ENCODE measurements at places on chromosomes 6 and 20.

- no peak for DNase-seq
Observed at GRCh38 chr6:56668158-56668557, 25.5 kb upstream of the DST start.

DNA sequence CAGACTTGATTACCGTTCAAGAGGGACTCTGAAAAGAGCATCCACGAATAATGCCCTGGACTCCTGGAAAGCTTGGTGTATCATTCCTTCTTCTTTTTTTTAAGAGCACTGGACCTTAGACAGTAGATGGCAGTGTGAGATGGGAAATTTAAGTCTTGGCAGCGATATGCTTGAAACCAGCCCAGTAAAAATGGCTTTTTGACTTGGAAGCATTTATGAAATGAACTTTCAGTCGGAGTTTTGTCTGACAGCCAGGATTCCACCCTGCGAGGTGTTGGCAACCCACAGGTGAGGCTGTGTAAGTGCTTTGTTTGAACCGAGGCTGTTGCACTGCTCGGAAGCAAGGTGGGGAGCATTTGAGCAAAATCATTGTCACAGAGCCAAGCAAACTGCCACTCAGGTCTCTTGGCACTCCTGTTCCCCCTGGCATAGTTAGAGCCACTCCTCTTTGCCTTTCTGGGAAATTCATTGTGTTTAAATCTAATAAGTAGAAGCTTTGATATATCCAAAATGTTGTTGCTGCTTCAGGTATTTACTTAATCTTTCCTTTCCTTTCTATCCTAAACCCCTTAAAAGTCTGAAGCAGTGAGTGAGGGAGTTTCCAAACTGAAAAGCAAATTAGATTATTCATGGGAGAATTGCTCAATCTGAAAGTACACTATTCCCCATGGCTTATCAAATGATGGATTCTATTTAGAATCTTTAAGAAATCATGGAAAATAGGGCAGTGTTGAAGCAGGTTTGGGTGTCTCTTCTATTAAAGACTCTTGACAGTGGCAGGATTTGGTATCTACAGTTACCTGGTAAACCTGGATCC lies 272.8 kb upstream of the SLC35B3 start:
- peak; percentile 16 for DNase-seq

DNA sequence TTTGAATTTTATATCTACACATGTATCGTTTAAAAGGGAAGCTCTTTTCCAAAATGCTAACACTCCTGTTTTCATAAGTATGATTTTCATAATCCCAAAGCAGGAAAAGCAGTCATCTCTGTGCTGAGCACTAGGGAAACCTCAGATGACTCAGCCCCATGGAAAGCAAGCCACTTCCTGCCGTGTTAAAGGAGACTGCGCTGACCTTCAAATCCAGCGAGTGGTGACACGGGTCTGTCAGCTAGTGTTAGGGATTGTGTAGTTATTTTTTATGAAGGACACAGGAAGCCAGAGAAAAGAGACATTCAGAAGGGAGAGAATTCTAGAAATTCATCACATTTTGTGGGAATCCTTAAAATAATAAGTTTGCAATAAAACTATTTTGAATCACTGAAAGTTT lies 57.0 kb upstream of the CD93 start:
- DNase-seq, result no peak

DNA sequence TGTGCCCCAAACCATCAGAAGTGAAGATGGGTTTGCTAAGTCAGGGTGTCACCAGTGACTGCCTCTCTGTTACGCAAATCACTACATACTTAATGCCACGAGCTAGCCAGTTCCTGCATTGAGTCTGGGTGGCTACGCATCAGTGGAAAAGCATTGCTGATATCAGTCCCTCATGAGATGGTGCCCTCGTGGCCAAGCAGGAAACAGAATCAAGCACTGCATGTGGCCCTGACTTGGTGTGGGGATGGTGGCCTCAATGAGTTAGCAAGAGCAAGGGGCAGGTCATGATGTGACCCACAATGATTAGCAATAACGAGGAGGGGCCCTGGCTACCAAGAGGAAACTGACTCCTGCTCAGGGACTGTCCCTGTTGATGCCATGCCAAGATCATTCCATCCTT lies 51.6 kb upstream of the FNDC1 start:
- no peak for DNase-seq

- DNase-seq, result no peak
Observed at GRCh38 chr6:33443025-33443424, 11.4 kb upstream of the ZBTB9 start.

DNA sequence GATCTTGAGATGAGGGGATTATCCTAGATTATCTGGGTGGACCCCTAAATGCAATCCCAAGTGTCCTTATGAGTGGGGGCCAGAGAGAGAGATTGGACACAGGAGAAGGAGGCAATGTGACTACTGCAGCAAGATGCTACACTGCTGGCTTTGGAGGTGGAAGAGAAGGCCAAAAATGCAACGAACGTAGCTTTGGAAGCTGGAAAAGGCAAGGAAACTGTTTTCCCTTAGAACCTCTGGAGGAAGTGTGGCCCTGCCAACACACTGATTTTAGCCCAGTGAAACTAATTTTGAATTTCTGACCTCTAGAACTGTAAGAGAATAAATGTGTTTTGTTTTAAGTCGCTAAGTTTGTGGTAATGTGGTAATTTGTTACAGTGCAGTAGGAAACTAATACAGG lies 15.7 kb downstream of the PPARD start:
- no peak for DNase-seq

GRCh38 chr6:4300917-4301316 lies 165.5 kb upstream of the ECI2 start:
- no peak for DNase-seq

DNA sequence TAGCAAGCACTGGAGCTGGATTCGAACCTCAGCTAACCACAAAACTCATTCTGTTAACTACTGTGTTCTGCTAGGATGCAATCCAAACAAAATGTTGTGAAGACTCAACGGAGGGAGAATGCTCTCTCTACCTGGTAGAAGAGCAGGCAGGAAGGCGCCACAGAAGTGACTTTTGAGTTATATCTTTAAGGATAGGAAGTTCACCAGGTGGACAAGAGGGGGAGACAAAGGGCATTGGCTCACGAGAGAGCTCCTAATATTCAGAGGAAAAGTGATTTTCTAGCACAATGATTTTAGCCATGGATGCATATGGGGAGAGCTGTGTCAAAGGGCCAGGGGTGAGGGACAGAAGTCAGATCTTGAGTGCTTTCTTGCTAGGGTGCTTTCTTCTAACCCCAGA lies 108.4 kb upstream of the MAFB start:
- no peak for DNase-seq

DNA sequence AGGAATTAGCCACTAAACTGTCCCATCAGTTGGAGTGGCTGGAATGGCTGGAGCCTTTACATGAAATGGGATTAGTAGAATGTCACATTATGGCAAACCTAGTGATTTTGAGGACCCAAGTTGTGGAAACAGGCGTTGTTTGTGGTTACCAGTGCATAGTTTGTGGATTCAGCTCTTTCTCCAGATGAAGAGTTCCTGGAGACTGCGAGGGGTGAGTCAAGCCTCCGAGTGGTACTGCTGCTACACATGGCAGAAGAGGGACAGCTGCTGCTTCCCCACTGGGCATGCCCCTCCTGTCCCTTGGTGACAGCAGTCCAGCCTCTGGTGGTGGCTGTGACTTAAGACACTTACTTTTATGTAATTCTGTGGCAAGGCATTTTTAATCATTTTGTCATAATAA lies 94.2 kb upstream of the SCP2D1 start:
- DNase-seq, result no peak

GRCh38 chr20:60054716-60055634 lies 96.8 kb downstream of the CDH26 start:
- no peak for DNase-seq

DNA sequence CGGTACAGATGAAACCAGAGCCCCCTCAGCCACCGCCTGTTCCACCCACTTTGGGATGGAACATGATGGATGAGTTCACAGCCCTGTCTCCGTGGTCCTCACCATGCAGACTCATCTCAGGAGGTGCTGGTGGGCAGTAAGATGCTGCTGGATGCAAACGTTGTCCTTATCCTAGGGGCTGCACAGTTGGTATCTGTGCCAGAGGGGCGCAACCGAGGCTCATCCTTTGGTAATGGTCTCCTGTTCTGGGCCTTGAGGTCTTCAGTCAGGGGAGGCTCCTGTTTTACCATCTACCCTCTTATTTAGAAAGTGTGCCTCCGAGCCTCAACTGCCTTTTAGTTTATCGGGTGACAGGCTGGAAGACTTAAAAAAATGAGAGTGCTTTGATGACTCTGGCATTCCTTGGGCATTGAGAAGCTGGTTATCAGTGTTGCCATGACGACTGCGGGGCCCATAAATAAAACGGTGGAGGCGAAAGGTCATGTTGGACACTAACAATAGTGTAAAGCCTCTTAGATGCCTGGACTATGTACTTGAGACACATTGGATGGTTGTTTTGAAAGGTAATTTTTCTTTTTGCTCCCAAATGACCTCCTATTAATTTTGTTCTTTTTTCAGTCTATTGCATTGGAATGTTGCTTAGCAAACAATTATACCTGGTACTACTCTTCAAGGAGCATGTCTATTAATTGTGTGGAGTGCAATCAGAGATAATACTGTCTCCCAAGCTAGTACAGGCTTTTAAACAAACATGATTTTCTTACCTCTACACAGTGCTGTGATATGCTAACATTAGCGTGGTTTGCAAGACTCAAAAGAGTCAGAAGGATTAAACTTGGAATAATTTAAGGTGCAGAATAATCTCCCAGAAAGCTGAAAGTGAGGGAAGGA lies 74.2 kb upstream of the DSP start:
- DNase-seq, result no peak

DNA sequence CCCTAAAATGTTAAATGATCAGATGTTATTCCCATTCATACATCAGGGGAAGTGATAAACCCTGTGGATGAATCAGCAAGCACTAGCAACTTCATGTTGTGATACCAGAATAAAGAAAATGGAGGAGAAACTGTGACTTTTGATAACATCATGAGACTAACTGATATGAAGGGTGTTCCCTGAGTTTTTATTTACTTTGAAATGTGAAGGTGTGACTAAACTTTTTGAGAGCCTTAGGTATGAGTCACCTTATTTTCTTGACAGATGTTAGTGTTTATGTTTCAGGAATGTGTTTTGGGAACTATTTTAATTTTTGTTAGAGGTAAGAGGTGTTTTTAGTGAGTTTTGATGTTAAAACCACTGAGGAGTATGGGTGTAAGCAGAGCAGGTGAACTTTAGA lies 4.4 kb downstream of the PARD6B start:
- no peak for DNase-seq

DNA sequence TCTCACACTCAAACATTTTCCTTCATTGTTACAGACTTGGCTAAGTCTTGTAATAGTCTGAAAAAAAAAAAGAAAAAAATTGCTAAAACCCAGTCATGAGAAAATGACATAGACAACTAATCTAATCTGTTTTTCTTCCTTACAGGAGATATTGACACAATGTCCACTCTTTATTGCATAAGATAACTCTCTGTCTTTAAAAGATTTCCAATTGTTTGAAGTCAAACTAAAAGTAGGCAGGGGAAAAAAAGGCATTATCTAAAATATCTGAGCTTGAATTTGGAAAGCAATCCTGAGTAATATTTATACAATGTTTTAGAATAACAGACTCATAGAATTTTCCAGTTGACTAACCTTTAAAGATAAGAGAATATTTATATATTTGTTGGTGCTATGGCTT lies 233.0 kb upstream of the CEP162 start:
- no peak for DNase-seq

DNA sequence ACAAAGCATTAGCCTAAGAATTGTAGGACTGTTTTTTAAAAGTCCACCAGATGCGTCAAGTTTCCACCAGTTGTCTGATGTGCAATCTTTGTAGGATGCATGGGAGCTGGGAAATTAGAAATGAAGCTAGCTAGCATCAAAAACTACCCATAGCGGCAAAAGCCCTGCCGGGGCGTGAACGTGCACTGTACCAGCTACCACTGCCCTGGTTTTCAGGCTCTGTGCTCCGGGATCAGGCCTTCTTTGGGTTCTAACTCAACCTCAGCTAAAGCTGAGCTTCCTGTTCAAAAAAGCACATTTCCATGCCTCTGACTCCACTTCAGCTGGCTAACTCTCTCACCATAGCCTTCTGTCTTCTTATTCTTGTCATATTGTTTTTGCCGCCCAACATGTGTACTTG lies 26.9 kb upstream of the FUCA2 start:
- no peak for DNase-seq

DNA sequence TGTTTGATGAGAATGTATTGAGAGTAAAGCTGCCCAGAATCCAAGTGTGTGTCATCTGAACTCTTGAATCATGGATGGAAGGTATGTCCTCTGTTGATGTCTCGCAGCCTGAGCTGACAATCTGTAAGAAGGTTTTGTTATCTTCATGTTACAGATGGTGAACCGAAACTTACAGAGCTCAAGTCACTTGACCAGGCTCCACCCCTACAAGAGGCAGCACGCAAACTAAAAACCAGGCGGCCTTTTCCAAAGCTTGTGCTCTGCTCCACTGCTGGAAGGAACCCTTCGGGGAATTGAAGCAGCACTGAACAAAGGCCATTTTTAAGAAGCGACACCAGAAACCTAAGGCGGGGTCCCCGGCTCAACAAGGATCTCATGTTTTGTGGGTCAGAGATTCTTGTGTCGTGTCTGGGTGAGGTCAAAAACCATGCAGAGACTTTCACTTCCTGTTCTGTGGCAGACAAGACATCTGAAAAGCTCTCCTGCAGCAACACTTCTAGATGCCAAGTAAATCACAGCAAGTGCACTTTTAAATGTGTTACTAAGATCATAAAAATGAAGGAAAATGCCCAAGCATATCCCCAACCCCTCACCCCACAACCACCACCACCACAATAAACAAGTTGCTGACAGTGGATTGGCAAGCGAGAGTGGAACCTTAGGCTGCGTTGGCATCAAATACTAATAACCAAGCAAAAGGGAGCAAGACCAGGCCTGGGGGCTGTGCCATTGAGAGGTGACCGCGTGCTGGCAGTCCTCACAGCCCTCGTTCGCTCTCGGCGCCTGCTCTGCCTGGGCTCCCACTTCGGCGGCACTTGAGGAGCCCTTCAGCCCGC lies 27.3 kb downstream of the NQO2 start:
- no peak for DNase-seq

GRCh38 chr6:33029328-33030184 lies 20.2 kb upstream of the HLA-DOA start:
- no peak for DNase-seq

DNA sequence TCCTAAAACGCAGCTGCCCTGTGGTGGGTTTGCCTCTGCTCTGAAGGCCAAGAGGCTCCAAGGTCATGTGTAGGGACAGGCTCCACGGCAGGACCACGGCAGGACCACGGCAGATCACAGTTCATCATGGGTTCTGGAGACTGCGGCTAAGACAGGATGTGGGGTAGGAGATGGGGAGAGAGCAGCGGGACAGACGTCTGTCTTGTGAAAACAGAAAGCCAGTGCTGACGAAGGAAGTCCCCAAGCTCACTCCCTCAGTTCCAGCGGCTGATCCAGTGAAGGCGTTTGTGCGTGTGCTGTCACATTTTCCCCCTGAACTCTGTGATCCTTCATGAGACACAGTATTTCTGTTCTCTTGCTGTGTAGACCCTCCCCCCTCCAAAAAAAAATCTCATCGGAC lies 67.9 kb upstream of the PTGIS start:
- DNase-seq, result no peak
